ENCODE measurements at places on chromosomes 13 and 19.

GRCh38 chr19:40744554-40745401, 5.5 kb downstream of the ACTMAP start:
- peak; percentile 64 for DNase-seq

DNA sequence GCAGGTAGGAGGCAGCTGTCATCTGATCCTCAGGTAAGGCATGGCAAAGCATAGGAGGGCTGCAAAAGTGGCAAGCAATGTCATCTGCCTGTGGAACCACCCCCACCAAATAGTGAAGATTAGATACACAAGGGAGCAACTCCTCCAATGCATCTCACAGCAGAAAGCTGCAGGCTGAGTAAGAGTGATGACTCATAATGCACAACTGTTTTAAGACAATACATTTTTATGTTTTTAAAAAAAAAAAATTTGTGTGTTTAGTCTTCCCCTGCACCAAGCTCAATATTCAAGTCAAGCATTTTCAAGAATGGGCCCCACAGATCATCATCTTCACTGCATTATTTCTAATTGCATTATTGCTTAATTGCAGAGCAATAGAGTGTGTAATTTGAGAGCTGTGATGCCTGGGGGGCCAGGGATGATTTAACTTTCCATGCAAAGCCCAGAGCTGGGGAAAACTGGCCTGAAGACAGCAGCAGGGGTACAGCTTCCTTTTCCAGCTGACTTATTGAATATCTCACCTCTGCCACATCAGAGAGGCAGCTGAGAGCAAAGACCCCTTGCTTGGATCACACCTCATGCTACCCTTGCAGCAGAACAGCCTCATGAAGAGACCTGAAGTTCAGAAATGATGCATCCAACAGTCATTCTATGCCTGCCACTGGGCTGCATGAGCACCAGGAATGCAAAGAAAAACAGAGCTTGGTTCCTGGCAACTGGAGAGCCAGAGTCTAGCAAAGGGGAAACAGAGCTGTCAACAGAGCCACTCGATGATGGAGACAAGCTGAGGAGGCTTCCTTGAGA, 22.7 kb upstream of the POP4 start:
- DNase-seq: no peak

DNA sequence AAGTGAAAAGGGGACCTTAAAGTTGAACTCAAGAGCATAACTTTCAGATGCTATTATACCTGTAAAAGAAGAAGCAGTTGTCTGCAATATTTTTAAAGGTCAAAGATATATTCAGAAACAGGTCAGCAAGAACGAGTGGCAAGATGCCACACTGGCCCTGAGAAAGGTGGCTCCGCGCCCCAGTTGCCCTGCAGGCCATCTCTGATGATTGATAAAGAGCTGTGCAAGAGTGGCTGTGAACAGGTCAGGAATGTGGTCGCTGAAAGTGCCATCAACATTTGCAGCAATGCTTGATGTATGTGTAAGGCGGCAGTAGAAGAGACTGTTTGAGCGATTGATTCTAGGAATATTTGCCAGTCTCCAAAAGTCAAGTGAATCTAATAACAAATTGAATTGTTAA, 664.2 kb upstream of the SLC10A2 start:
- peak; percentile 2 for DNase-seq

DNA sequence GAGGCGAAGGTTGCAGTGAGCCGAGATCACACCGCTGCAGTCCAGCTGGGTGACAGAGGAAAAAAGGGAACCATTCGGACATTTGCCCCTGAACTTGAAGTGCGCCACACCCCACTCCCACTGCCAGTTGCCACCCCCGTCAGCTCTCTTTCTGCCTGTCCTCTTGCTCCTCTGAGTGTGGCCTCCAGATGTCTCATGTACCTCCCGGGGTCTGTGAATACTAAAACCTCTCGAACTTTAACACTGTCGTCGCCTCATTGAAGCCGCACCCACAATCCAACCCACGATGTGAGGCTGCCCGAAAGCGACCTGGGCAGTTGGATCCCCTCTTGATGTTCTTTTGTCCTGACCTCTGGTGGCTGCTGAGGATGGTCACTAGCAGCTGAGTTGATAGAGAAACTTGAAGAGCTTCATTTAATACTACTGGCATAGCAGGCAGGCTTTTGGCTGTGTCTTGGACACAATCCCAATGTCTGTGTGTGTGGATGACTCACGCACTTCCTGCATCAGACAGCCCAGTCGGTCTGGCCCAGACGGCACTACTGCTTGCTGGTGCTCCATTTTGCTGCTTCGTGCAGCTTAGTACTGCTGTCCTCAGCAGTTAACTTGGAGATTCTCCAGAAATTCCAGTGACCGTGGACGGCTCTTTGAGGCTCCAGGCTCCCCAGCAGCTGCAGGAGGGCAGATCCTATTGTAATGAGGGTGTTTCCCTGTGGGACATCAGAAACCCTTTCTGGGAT, 4.2 kb downstream of the FPR3 start:
- no peak for DNase-seq
